ENCODE measurements at places on chromosomes 3 and 15. TPM values are rescaled to one million over a fixed set of nuclear protein-coding genes. Genes with fewer than 3 reads are reported as not detected.
A peak's percentile ranks its signal among the peaks of the same experiment; 100 is the strongest.

DNA sequence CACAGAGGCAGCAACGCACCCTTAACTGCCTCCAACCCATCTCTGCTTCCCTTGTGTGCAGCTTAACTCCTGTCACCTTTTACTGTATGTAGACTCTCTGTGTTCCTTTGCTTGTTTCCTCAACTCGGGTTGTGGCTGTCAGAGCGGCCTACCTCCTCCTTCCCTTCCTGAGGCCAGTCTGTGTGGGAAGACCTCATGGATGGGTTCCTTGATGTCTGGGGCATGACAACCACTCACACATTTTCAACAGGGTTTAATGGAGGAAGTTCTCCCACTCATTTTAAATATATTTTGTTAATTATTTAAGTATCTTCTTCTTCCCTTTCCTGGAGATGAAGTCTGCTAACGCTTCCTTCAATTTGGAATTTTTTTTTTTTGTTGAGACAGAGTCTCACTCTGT lies 1.8 kb upstream of the CSPG5 start:
- H3K4me3 ChIP-seq: peak overlapping the region; percentile 83
- no peak for DNase-seq
- H3K4me1 ChIP-seq: peaks cover 11% of the 10 kb centered on the region
- no peak overlapping the region for H3K27ac ChIP-seq
- H3K27me3 ChIP-seq: peaks cover 39% of the 10 kb centered on the region

The CCDC191 gene
- 5.4 TPM for total RNA-seq

DNA sequence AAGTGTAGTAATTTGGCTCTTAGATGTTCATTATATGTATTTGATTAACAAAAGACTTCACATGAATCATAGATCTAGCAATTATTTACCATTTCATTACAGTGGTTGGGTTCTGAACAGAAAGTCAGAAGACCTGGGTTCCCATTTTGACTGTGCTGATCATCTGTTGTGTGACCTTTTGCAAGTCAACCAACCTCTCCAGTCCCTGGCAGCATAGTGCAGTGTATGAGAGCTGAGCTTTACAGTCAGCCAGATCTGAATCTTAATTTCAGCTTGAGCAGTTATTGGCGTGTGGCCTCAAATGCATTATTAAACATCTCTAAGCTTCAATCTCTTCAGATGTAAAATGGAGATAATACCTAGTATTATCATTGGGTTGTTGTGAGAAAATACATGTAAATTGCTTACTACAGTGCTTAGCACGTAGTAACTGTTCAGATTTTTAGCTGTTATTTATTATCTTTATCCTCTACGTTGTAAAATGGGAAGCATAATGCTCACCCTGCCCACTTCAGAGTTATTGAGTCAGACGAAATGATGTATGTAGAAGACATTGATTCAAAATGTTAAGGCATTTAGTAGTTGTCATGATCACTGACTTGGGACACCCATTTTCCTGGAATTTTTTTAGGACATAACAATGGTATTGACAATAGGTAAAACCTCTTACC lies 104.0 kb downstream of the KLHL25 start:
- no peak overlapping the region for H3K27ac ChIP-seq
- no peak for DNase-seq
- H3K4me3 ChIP-seq: peak overlapping the region; percentile 3
- H3K27me3 ChIP-seq: no peaks in the 10 kb centered on the region

GRCh38 chr3:14397940-14398796 lies 4.2 kb upstream of the SLC6A6 start:
- no peak for DNase-seq
- peak overlapping the region; percentile 70 for H3K4me3 ChIP-seq
- H3K4me1 ChIP-seq: peaks cover 30% of the 10 kb centered on the region
- peak overlapping the region; percentile 24 for H3K27ac ChIP-seq

The STAC gene
- total RNA-seq: 0.93 TPM

The NOX5 gene
- not detected for total RNA-seq

DNA sequence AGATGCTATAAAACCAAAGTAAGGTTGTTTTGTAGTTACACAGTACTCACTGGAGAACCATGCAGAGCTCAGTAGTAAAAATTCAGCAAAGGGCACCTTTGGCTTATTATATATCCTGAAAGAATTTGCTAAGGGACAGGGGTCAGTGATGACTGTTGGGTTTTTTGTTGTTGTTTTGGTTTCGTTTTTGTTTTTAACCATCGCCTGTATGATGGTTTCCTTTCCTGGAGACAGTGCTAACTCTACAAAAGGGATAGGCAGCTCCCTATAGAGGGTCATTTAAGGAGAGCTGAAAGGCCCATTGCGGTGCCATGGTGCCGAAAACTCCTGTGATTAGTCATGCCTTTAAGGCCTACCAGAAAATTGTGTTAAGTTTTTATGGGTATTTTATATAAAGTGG lies 118.2 kb upstream of the GOLIM4 start:
- H3K36me3 ChIP-seq: no peaks in the 10 kb centered on the region
- H3K4me1 ChIP-seq: peaks cover 8% of the 10 kb centered on the region
- no peak overlapping the region for H3K4me3 ChIP-seq
- no peak for DNase-seq
- no peaks in the 10 kb centered on the region for H3K27me3 ChIP-seq

DNA sequence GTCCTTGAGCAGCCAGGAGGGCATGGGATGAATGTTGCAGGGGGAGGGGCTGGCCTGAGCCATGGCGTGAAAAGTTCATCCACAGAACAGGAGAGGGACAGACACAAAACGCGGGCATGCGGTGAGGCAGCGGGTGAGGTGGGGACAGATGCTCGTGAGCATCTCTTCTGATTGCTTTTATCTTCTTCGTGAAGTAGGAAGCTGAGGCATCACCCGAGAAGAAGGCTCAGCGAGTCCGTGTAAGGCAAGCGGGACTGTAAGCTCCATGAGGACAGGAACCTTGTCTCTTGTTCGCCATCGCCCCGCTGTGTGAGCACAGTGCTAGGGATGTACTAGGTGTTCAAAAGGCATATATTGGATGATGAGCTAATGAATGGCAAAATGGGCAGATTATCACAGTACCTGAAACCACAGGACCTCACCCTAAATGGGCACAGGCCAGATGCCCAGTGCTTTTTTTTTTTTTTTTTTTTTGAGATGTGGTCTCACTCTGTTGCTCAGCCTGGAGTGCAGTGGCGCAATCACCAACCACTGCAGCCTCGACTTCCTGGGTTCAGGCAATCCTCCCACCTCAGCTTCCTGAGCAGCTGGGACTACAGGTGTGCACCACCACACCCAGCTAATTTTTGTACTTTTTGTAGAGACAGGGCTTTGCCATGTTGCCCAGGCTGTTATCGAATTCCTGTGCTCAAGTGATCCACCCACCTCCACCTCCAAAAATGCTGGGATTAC lies 46.8 kb downstream of the CPN2 start:
- H3K4me1 ChIP-seq: peaks cover 43% of the 10 kb centered on the region
- H3K36me3 ChIP-seq: no peaks in the 10 kb centered on the region
- no peak for DNase-seq
- peaks cover 51% of the 10 kb centered on the region for H3K27me3 ChIP-seq

The LRRC34 gene
- 10.1 TPM for total RNA-seq

The C2CD4A gene
- total RNA-seq: not detected

- H3K27ac ChIP-seq: no peak overlapping the region
- no peak for DNase-seq
- H3K36me3 ChIP-seq: no peaks in the 10 kb centered on the region
Observed at GRCh38 chr3:128550113-128550440, 57.1 kb upstream of the GATA2 start.

- no peak overlapping the region for H3K4me3 ChIP-seq
- no peaks in the 10 kb centered on the region for H3K36me3 ChIP-seq
- H3K27me3 ChIP-seq: no peaks in the 10 kb centered on the region
- DNase-seq: no peak
- peaks cover 57% of the 10 kb centered on the region for H3K4me1 ChIP-seq
Observed at GRCh38 chr3:181622365-181622764, 89.4 kb upstream of the SOX2 start.

- H3K27me3 ChIP-seq: peaks cover 12% of the 10 kb centered on the region
- no peak overlapping the region for H3K4me3 ChIP-seq
- no peak overlapping the region for H3K27ac ChIP-seq
Observed at GRCh38 chr15:73908030-73908821, 18.0 kb upstream of the LOXL1 start.

DNA sequence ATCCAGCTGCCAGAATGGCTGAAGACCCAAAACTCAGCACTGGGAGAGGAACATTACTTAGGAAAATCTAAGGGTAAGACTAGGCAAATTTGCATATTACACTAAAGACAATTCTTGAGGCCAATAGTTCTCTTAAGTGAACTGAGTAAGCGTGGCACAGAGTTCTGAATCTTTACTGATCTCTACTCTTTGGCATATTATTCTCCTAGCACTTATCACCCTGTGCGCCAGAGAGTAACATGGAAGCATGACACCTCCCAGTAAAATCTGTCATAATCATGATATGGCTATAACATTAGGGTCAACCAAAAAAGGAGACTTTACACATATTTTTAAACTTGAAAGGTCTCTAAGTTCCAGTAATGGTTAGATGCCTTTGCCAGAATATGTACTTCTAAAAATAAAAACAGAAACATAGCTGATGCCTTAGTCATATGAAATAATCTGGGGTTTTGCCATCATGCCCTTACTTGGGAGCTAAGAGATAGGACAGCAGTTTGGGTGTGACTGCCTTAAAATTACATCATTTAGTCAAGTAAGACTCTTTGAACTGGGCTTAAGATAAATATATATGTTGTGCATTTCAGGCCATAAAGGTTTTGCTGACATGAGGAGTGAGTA lies 290.5 kb downstream of the PLCL2 start:
- peaks cover 4% of the 10 kb centered on the region for H3K4me1 ChIP-seq
- H3K27ac ChIP-seq: no peak overlapping the region
- no peak for DNase-seq
- peaks cover 6% of the 10 kb centered on the region for H3K36me3 ChIP-seq
- no peaks in the 10 kb centered on the region for H3K27me3 ChIP-seq
- H3K4me3 ChIP-seq: no peak overlapping the region

DNA sequence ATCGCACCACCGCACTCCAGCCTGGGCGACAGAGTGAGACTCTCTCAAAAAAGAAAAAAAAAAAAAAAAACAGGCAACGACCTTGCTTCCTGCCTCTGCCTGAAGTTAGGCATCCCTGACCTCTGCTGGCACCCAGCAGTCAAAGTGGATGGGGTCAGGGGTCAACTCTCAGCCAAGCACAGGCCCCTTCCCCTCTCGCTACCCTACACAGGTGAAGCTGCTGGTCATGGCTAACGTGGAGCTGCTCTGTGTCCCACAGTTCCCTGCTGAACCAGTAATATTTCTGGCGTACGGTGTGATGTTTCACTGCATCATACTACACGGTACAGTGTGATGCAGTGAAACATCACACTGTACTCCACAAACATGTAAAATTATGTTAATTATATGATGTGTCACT lies 13.9 kb upstream of the FRG2C start:
- no peaks in the 10 kb centered on the region for H3K36me3 ChIP-seq
- no peak overlapping the region for H3K4me3 ChIP-seq
- no peaks in the 10 kb centered on the region for H3K4me1 ChIP-seq
- no peak overlapping the region for H3K27ac ChIP-seq
- H3K27me3 ChIP-seq: peaks cover 47% of the 10 kb centered on the region

GRCh38 chr3:77065750-77066149 lies 25.9 kb downstream of the ROBO2 start:
- no peak overlapping the region for H3K27ac ChIP-seq
- peaks cover 14% of the 10 kb centered on the region for H3K36me3 ChIP-seq
- H3K4me1 ChIP-seq: peaks cover 16% of the 10 kb centered on the region
- DNase-seq: no peak
- H3K4me3 ChIP-seq: no peak overlapping the region
- no peaks in the 10 kb centered on the region for H3K27me3 ChIP-seq

DNA sequence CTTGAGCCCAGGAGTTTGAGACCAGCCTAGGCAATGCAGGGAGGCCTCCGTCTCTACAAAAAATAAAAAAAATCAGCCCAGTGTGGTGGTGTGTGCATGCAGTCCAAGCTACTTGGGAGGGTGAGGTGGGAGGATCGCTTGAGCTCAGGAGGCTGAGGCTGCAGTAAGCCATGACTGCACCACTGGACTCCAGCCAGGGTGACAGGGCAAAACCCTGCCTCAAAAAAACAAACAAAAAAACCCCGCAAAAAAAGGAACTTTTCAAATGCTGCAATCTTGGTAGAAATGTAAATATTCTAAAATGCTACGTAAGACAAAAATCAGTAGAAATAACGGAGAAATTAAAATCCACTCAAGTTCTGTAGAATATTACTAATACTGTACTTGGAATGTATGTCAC lies 108.1 kb upstream of the MELTF start:
- H3K4me3 ChIP-seq: no peak overlapping the region
- peaks cover 29% of the 10 kb centered on the region for H3K36me3 ChIP-seq
- no peaks in the 10 kb centered on the region for H3K27me3 ChIP-seq
- DNase-seq: no peak

GRCh38 chr3:10647376-10647775 lies 142.0 kb upstream of the ATP2B2 start:
- peaks cover 32% of the 10 kb centered on the region for H3K27me3 ChIP-seq
- no peak for DNase-seq
- no peaks in the 10 kb centered on the region for H3K36me3 ChIP-seq
- no peak overlapping the region for H3K27ac ChIP-seq
- no peaks in the 10 kb centered on the region for H3K4me1 ChIP-seq

The ISLR gene
- 2.6 TPM for total RNA-seq
